Iris pigment epithelial cell (primary cell): ENCODE measurements at places on chromosomes 2 and 18.

DNA sequence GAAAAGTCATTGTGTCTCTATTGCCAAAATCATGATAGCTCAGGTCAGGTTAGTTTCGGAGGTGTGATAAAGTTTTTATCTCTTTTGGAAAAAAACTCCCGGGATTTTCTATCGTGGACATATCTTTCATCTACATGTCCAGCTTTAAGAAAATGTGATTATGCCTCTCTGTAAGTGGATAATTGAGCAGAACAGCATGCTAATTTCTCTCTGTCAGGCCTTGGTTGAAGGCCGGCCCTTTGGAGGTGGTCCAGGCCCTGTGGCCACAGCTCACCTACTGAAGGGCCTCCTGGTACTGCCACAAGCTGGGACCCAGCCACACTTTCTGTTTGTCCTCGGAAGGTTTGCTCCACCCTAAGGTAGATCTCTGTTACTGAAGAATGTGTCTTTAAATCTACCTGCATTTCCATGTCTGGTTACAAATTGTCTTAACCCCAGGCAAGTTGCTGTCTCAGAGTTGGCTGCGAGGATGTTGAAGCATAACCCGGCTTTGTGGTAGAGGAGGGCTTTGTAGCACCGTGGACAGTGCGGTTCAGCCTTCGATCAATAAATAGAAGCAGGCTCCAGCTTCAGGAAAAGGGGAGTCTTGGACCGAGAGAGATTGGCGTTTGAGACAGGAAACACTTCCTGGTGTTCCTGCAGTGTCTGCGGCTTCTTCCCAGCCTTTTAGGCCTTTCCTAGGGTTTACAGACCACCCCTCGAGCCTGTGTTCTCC is 25.5 kb downstream of the TCF7L1 start:
- no peak for DNase-seq

- DNase-seq = no peak
Observed at GRCh38 chr18:14940735-14941134, 192.8 kb downstream of the ANKRD30B start.

DNA sequence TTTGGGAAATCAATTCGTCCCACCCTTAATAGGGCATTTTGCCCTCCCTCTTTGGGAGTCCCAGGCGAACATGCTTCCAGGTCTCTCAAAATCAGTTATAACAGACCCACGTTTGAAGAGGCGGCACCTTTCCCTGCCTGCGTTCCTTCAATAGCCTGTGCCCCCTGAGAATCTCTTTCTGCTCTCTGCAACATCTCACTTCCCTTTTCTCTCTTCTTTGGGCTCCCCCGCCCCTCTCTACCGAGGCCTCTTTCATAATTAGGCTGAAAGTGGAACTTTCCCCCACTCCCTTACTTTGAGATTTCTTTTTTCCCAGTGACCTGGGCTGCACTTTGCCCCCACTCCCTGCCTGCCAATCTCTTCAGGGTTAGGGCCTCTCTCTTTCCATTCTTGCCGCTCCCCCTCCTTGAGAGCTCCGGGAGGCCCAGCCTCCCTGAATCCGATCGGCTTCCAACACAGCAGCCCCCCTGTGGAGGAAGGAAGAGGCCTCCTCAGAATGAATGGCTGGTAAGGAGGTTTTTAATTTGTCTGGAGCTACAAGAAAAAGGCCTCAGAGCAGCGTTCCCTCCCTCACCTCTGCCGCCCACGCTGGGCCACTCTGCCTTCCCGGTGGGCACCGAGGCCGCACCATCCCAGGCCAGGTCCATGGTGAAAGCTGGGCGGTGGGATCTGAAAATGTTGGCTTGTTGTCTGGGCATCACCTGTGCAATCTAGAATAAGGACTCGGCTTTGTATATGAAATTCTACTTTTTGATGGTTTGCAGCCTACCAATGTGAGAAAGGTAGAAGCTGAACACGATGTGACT is 162.6 kb upstream of the SIX3 start:
- DNase-seq = no peak

DNA sequence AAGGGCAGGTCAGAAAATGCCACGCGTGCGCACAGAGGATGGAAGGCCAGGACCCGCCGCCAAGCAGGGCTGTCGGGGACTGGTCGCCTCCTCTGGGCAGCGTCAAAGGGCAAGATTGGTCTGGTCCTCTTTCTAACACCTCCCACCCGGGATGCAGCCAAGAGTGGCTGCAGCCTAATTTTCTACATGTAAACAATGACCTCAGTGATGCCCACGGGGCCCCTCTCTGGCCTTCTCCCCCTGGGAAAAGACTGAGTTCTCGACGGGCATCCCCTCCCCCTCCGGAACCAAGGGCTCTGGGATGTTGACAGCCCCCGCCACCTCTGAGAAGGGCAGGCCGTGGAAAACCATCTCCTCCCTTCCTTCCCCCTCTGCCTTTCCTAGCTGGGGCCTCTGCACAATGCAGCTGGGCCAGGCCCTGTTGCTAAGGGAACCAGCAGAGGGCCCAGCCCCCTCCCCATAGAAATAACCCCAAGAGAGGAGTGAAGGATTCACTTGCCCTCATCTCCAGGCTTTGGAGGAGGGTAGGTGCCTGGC is 80.0 kb upstream of the ZNF532 start:
- no peak for DNase-seq

DNA sequence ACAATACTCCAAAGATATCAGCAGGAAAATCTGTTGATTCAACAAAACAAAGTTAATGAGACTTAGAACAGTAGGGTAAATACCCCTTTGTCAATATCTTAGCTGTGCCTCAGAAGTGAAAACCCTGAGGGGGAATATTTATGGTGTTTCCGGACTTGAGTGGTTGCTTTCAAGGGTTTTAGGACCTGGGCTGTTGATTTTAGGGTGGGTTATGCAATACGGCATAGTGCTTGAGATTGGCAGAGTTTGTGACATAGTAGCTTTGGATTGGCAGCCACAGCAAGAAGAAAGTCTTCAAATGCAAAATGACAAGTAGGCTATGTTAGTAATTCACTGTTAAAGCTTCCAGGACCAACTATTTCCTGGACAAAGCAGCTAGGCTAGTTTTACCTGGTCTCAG is 826.3 kb upstream of the CDH2 start:
- no peak for DNase-seq

GRCh38 chr2:3059141-3059925 is 318.3 kb downstream of the EIPR1 start:
- DNase-seq = no peak

GRCh38 chr2:171432969-171433762 is 624 bp downstream of the METTL8 start:
- peak; percentile 29 for DNase-seq

GRCh38 chr2:172262486-172262885 is 159.8 kb upstream of the DLX2 start:
- DNase-seq = no peak

- peak; percentile 92 for DNase-seq
Observed at GRCh38 chr2:242031481-242032019, 162.0 kb downstream of the RTP5 start.

- DNase-seq = peak; percentile 56
Observed at GRCh38 chr2:181077128-181077709, 96.8 kb downstream of the UBE2E3 start.

GRCh38 chr2:151619337-151619989 is 114.8 kb downstream of the NEB start:
- DNase-seq = peak; percentile 61
